ENCODE measurements at places on chromosomes 3 and 15. TPM values are rescaled to one million over a fixed set of nuclear protein-coding genes. Genes with fewer than 3 reads are reported as not detected.

SI gene
- total RNA-seq, result not detected

IL16 gene
- total RNA-seq, result 114 TPM

PLSCR4 gene
- total RNA-seq, result not detected

IQCF6 gene
- not detected for total RNA-seq

HEXA gene
- total RNA-seq, result 57.3 TPM

COMMD4 gene
- total RNA-seq, result 122 TPM

AADAC gene
- total RNA-seq, result not detected

LYZL4 gene
- total RNA-seq, result not detected

HMG20A gene
- total RNA-seq, result 24.8 TPM

MUC20 gene
- 3.6 TPM for total RNA-seq

LTK gene
- total RNA-seq, result 0.51 TPM

ZDHHC3 gene
- total RNA-seq, result 40.5 TPM

CAV3 gene
- not detected for total RNA-seq

HESX1 gene
- 1.5 TPM for total RNA-seq

C2CD4A gene
- total RNA-seq, result 0.14 TPM

ZPLD1 gene
- total RNA-seq, result not detected

ERICH6 gene
- total RNA-seq, result not detected

BSN gene
- total RNA-seq, result 0.06 TPM

PPM1L gene
- 2.1 TPM for total RNA-seq

TMEM45A gene
- total RNA-seq, result 0.36 TPM

HTR3E gene
- not detected for total RNA-seq
